ENCODE measurements at places on chromosomes 4 and X.

DNA sequence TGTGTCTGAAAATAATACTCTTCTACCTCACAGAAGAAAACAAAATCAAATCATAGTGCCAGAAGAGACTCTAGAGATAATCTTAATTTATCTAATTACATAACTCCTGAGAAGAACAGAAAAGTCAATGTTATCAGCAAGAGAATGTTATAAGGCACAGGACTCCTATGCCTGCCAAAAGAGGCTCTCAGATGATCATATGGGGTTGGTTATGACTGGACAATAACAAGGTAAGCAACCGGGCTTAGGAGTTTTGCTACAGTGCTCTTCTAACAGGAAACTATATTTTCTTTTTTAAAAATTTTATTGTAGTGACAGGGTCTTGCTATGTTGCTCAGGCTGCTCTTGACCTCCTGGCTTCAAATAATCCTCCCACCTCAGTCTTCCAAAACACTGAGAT, 3.5 kb upstream of the C4orf17 start:
- no peak for DNase-seq

DNA sequence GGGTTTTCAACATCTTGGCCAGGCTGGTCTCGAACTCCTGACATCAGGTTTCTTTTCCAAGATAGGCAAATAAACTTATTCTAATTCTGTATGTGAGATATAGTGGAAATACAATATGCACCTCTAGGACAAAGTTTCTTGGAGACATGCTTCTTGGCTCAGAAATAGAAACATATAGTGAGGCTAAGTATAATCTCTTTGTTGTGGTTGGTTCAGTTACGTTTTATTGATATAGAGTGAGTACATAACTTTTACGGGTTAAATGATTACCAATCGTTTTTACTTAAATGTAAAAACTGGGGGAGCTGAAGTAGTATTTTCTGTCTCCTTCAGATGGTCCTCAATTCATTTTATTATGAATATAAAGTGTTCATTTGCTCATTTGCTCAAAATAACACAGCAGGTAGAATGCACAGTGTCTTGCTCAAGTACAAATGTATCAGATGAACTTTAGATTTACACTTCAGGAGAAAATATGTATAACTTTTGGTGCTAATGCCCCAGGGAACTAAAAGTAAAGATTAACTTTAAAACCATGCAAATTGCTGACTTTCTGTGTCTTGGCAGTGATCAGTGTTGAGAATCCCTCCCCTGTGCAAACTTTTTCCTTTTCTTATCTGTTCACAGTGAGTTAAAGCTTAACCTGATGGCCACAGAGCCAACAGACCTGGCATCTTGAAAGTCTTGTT, 77.6 kb downstream of the AFF1 start:
- DNase-seq = no peak

- DNase-seq = no peak
Measured at GRCh38 chr4:175460414-175460813, 351.6 kb downstream of the GPM6A start.

- peak; percentile 44 for DNase-seq
Measured at GRCh38 chrX:100654261-100654660, 10.3 kb downstream of the SRPX2 start.

- no peak for DNase-seq
Measured at GRCh38 chrX:46330981-46331380, 214.2 kb downstream of the ZNF674 start.

DNA sequence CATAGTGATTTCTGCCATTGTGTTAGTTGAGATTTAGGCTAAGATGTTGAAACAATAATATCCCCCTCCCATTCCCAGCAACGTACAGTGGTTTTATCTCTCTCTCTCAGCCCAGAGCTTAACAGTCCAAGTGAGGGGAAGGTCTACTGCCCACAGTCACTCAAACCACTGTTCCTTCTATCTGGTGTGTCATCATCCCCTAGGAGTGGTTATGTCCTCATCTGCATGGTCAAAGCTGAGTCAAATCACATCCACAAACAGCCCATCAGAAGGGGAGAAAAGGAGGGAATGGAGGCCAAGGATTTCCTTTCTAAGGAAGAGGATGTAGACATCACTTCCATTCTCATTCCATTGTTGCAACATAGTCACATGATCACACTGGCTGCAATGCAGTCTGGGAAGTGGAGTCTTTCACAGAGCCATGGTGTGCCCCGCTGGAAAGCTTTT, 42.8 kb upstream of the CHRNA9 start:
- DNase-seq = peak; percentile 47

GRCh38 chrX:113421432-113421831, 580.8 kb upstream of the AMOT start:
- DNase-seq = no peak

DNA sequence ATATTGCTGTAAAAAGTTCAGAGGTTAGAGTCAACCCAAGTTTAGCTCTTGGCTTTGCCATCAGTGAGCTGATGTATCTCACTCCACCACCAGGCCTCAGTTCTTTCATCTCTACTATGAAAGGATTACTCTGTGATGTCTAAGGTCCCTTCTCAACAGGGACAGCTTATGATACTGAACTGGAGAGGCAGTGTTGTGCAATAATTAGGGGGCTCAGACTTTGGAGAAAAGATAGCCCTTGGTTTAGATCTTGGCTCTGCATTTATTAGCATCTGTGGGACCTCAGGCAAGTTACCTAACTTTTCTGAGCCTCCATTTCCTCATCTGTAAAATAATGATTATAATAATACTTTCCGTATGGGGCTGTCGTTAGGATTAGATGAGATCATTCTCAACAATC, 89.0 kb downstream of the COL4A6 start:
- no peak for DNase-seq

GRCh38 chr4:154329268-154329868, 162.2 kb downstream of the DCHS2 start:
- peak; percentile 41 for DNase-seq

DNA sequence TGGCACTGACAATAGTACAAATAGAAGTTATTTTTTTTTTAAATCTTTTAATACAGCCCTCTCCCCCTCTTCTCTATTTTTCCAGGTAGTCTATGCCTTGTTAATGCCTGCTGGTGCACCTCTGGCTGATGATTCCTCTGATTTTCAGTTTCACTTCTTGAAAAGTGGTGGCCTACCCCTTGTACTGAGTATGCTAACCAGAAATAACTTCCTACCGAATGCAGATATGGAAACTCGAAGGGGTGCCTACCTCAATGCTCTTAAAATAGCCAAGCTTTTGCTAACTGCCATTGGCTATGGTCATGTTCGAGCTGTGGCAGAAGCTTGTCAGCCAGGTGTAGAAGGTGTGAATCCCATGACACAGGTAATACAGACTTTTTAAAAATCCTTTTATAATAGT, 99.1 kb downstream of the USP9X start:
- DNase-seq = no peak

- DNase-seq = peak; percentile 41
Measured at GRCh38 chr4:75289914-75290582, 224.2 kb downstream of the RCHY1 start.

- DNase-seq = no peak
Measured at GRCh38 chr4:55723403-55723802, 87.3 kb upstream of the NMU start.

DNA sequence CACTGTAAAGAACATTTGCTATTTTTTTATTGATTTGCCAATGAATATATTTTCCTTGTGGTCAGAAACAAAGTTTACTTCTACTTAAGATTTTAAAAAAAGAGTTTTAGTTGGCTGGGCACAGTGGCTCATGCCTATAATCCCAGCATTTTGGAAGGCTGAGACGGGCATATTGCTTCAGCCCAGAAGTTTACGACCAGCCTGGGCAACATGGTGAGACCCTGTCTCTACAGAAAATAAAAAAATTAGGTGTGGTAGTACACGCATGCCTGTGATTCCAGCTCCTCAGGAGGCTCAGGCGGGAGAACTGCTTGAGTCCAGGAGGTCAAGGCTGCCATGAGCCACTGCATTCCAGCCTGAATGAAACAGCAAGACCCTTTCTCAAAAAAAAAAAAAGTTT, 36.8 kb downstream of the LRP2BP start:
- DNase-seq = no peak

GRCh38 chr4:3847211-3847940, 81.2 kb downstream of the ADRA2C start:
- no peak for DNase-seq

- DNase-seq = peak; percentile 47
Measured at GRCh38 chr4:148444296-148445070, 2.3 kb upstream of the NR3C2 start.

DNA sequence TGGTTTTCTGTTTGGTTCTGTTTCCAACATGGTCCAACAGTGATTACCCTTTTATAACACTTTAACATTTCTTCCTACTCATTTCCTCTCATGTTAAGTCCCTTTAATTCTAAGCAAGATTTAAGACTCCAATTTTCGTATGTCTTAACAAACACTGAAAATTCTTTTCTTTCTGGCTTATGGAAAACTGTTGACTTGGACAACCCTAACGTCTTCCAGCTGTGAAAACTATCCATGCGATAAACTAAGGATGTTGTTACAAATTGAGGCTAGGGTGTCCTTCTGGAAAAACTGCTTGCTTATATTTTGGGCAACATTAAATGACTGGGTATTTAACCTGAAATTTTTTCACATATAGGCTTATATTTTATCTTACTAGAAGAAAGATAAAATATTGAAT, 33.9 kb upstream of the RTL3 start:
- DNase-seq = no peak

GRCh38 chr4:87981486-87981885, 6.0 kb downstream of the SPP1 start:
- peak; percentile 22 for DNase-seq

GRCh38 chr4:110904435-110905065, 281.7 kb upstream of the PITX2 start:
- DNase-seq = peak; percentile 44

All from A673 (cell line).